ENCODE measurements at places on chromosomes 2 and 18.

DNA sequence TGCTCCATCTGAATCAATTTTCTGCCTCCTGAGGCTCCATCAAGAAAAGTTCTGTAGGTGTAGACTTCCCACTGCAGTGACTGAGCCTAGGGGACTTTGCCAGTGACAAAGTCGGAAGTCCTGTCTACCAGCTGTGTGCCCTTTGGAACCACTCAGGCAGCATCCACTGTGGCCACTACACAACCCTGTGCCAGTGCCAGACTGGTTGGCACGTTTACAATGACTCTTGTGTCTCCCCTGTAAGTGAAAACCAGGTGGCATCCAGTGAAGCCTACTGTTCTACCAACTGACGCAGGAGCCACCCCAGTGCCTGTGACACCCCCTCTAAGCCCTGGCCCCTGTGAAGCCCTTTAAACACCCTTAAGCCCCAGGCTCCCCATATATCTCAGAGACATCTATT, 132.1 kb upstream of the SERPINE2 start:
- no peak for ATAC-seq

DNA sequence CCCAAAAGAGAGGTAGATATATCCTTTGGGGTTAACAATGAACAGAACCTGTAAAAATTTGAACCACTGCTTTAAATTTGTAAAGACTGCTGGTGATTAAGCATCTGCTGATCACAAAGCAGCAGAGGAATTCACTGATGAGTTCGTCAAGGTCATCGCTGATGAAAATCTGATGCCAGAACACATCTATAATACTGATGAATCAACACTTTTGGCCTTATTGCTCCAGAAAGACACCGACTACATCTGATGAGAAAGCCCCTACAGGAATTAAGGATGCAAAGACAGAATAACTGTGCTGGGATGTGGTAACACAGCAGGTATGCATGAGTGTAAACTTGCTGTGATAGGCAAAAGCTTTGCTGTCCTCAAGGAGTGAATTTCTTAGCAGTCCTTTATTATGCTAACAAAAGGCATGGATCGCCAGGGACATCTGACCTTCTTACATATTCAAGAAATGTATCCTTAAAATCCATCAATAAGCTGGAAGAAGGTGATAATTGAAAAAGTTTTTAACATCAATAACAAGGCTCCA, 30.5 kb upstream of the SGPP2 start:
- ATAC-seq = no peak

GRCh38 chr18:67728364-67728763, 211.8 kb upstream of the DSEL start:
- ATAC-seq = no peak

DNA sequence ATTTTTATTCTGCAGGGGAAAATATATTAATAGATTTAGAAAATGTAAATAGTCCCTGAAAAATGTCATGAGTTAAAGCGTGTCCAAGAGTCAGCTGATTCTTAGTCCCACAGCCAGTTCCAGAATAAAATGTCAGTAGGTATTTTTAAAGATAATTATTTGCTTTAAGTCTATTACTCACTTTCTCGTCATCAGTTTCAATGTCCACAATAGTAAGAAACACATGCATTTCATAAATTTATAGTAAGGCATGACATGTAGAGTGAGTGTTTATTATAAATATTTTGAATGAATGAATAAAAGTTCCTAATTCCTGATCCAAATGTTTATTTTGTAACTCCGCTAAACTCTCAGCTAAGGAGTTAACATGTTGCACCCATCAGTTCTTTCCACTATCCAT, 1044.0 kb upstream of the PIK3C3 start:
- no peak for ATAC-seq

GRCh38 chr2:3827673-3828575, 124.5 kb downstream of the DCDC2C start:
- no peak for ATAC-seq

- no peak for ATAC-seq
These were observed 5.3 kb downstream of the PER2 start for GRCh38 chr2:238282861-238283738.

DNA sequence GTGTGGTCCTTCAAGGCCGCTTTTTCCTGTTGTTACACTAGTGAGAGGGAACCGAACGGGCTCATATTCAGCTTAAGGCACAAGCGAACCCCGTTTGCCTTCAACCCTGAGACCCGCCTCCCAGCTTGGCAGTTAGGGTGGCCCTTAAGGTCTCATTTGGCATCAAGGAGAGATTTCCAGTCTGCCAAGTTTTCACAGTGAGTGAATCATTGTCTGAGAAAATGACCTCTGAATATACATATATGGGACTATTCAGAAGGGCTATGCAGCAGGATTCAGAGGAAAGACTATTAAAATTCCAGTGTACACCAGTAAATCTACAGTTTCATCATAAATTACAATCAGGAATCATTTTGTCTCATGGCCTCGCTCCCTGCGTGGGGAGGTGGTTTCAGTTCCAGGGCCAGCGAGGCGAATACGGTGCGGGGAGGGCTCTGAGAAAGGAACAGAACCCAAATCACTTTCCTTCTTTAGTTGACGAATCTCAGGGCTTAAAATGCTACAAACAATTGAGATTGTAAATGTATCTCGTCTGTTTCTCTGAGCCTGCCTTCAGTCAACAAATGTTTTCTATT, 231.4 kb downstream of the FAM210A start:
- ATAC-seq = no peak

- no peak for ATAC-seq
These were observed 100.6 kb downstream of the LAMA1 start for GRCh38 chr18:7017013-7017412.

- peak; percentile 97 for ATAC-seq
These were observed at the start of gene GALM for GRCh38 chr2:38665854-38666555. TSS of gene GALM (plus strand) at chr2:38666114. CDS start at chr2:38666162, 48 bp downstream.

DNA sequence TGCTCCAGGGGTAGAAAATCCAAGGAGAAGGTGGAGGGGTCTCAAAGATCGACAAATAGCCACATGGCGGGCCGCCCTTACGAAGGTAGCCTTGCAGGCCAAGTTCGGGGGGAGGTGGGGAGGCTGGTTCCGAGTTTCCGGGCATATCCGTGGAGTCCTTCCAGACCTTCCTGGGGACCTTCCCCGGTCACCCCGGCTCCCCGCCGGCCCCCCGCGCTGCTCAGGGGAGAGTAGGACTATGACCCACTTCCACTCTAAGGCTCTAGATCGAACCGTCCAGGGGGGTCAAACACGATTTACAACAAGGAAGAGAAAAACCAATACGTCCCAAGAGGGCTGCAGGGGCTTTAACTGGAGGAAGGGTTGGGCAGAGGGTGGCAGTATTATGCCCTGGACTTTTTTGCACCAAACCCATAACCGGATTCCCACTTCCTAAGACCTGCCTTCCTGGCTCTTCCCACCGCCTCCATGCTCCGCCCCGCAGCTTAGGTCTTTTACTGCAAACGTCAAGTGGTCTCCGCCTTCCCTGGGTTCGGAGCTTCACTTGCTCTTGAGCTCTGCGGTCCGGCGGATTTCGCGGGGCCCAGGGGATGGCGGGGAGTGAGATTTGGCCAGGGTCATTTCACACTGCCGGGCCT, 779 bp upstream of the LYPD6 start:
- ATAC-seq = peak; percentile 83

- no peak for ATAC-seq
These were observed 65.0 kb upstream of the ZNF236 start for GRCh38 chr18:76757335-76757734.

DNA sequence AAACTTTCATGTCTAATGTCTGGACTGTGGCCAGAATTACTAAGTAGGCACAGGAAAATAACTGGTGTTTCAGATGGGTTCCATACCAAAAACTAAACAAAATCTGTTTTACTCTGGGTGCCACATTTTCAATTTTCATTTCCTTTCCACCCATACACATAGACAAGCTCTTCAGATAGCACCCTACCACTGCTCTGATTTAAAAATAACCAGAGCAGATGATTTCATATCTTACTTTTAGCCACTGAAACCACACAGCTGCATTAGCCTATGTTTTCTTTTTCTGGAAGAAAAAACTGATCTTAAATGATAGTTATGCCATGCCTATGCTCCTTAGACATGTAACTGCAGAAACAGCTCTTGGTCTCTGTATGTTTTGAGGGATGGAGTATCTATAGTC, 647.6 kb downstream of the CPS1 start:
- no peak for ATAC-seq

- no peak for ATAC-seq
These were observed 492.3 kb downstream of the ZEB2 start for GRCh38 chr2:144027593-144027992.

DNA sequence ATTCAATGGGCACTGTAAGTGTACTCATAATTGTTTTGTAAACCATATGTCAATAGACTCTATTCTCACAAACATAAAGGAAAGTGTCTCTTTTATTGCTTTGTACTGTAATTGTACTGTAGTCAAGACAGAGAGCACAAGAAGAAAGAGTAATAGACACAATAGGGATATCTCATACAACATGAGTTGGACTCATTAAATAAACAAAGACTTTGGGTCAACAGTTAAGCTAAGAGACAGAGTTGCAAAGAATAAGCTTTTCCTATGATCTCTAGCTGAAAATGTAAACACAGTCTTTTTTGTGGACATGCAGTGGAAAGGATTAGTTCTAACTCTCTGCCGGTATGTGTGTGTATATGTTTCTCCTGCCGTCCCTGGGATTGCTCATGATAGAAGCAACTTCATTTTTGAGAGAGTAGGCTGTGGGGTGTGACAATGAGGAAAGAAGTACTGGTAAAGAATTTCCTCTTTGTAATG, 13.9 kb upstream of the KYNU start:
- no peak for ATAC-seq

DNA sequence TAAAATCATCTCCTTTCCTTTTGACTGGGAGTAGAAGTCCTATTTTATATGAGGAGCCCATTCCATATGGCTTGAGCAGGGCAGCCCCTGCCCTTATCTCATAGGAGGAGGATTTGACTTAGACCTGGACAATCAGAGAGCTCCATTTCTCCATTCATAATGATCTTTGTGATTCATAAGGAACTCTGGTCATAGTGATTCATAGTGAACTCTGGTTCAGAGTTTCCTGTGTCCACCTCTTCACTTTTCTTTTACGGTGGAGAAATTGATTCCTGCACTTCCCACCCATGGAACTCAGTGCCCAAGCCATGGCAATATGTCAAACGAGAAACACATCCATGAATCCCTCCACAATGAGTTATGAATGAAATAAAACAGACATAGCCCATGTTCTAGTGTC, 12.8 kb upstream of the MYO3B start:
- ATAC-seq = no peak

- no peak for ATAC-seq
These were observed 87.3 kb downstream of the MARCO start for GRCh38 chr2:119029297-119029696.

DNA sequence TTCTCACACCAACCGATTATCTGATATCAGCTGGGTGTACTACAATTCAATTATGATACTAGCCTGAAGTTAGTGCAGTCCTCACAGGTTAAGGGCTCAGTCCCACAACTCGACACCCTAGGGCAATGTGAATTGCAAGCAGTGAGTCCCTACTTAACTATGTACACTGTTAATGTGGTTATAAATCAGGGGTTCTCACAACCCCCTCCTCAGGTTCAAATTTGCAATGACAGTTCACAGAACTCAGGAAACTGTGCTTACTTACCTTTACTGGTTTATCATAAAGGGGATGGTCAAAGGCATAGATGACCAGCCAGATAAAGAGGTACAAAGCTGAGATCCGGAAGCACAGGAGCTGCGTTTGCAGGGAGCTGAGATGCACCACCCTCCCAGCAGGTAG, 1379.1 kb upstream of the CDH2 start:
- no peak for ATAC-seq

DNA sequence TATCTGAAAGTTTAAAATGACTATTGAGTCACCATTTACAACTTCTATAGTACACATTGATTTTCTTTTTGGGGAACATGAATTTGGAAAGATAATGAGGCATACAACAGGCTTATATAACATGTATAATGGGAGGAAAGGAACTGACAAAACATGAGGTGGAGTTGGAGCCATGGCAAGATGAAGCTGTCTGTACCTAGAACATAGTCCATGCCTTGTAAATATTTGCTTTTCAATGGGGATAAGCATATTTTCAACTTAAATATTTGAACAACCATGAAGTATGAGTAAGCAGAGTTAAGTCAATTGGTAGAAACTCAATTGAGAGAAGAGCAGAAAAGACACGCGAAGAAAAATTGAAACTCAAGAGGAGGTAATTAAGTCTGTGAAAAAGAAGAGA, 37.1 kb upstream of the GALNT13 start:
- no peak for ATAC-seq

DNA sequence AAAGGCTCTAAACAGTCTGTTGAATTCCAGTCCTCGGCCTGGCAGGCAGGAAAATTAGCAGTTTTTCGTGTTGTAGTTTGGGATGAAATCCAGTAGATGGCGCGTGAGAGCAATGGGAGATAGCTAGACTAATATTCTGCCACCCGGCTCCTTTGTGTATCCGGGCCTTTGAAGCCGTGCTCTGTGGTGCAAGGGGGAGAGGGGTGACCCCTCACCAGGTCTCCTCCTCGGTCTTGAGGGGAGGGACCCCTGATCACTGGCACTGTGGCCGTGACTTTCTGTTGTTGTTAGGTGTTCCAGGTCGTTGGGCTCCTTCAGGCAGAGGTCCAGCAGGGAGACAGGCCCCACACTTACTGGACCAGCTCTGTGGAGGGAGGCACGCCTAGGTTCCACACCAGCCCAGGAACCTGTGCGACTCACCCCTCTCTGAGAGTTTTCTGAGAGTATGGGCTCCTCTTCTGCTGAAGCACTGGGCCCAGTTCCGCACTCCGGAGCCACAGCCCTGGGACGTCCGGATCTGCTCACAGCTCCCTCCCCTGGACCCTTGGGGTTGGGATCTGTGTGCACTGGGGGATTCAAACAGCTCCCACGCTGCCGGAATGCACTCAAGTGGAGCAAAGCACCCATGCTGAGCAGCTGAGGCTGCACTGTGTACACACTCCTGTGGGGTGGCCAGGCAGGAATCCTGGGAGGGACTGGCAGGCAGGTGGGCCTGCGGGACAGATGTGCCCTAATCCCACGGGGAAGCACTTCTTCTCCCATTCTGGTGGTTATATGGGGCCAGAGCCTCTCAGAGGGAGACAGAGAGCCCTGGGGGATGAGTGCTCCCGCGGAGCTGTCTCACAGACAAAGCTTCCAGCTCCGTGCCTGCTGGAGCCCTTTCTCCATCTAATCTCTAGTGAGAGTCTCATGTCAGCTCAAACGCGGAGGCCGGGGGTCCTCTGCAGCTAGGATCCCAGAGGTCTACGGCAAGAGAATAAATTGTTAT, 8.8 kb downstream of the GKN2 start:
- ATAC-seq = peak; percentile 97

GRCh38 chr2:207674826-207675225, 36.6 kb upstream of the CCNYL1 start:
- ATAC-seq = no peak

- ATAC-seq = no peak
These were observed 784 bp downstream of the CRACDL start for GRCh38 chr2:98935111-98935770.

GRCh38 chr18:47754311-47755101, 176.0 kb downstream of the SMAD2 start:
- ATAC-seq = peak; percentile 70

DNA sequence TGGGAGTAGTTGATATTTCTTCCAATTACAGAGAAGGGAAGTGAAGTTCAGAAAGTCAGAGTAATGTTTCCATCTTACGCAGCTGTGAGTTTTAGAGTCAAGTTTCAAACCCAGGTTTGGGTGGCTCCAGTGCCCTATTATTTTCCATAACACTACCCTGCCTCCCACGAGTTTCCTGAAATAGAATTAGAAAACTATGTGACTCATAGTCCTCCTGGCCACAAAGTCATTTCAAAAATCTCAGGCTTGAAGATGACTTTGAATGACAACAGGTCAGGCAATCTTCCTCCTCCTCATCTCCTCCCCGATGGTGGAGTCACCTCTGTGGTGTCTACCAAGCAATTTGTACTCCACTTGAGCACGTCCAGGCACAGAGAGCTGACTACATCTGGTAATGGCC, 212.3 kb upstream of the TRIB2 start:
- ATAC-seq = no peak

- peak; percentile 57 for ATAC-seq
These were observed 86.5 kb downstream of the UXS1 start for GRCh38 chr2:106107509-106108131.

All from SK-N-SH treated with all-trans-retinoic acid at 6 μM for 48 hours (cell line).